ENCODE measurements at places on chromosomes 11 and 22. TPM values are rescaled to one million over a fixed set of nuclear protein-coding genes. Genes with fewer than 3 reads are reported as not detected.

- DNase-seq = no peak
These were observed 70.6 kb downstream of the ZBTB16 start for GRCh38 chr11:114130115-114130576.

GRCh38 chr11:67120881-67121710, 2.0 kb downstream of the KDM2A start:
- peak; percentile 16 for DNase-seq

DNA sequence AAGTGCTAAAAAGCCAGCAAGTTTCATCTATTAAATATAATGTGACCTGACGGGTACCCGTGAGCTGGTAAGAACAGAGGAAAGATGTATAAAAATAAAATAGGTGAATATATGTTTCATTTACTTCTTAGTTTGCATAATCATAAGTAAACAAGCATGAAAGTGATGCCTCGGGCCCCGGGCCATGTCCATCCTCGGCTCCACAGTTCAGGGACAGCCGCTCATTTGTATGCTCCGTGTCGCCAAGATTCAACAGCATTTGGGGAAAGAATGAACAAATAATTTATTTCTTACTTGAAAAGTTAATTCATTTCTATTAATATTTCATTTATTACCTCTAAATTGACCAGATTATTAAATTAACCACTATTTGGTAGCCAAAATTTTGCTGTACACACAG, 251.8 kb downstream of the NTM start:
- no peak for DNase-seq

DNA sequence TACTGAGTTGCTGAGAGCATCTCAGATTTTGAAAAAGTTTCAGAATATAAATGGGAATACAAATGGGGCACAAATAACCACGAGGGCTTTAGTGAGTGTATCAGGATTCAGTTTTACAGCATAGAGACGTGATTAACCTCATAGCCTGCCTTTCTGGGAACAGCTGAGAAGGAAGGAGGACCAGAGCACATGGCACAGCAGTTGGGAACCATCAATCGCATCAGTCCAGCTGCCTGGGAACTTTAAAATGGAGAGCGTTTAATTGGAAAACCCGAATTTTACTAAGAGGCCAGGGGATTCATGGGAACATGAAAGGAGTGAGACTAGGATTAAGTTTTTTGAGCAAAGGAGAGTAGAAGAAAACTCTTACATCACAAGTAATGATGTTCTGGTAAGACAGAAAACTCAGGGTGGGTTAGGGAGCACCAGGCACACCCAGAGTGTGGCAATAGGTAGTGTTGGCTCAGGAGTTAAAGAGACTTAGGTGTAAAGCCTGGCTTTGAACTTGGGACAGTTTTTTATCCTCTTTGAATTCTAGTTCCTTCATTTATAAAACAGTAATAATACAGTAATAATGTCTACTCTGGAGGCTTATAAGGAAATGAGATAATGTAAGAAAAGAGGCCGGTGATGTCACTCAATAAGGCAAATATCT, 40.2 kb downstream of the FZD4 start:
- no peak for DNase-seq

DNA sequence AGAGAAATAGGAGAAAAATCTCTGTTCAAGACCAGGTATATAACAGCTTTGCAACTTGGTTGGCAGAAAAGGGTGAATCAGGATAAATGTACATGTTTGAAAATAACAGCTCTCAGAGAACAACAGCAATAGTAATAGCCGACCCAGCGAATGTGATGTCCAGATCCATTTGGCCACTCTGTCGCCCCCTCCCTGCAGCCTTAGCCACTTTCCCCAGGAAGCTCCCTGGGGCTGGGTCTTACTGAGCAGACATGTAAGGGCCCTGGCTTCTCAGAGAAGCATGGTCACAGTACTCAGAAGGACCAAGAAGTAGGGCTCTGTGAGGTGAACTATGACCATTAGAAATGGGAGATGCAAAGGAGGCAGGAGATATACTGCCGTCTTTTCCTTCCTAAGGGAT, 154.1 kb upstream of the SNX19 start:
- DNase-seq = no peak

- DNase-seq = no peak
These were observed 92.3 kb upstream of the TEAD1 start for GRCh38 chr11:12581923-12582322.

DNA sequence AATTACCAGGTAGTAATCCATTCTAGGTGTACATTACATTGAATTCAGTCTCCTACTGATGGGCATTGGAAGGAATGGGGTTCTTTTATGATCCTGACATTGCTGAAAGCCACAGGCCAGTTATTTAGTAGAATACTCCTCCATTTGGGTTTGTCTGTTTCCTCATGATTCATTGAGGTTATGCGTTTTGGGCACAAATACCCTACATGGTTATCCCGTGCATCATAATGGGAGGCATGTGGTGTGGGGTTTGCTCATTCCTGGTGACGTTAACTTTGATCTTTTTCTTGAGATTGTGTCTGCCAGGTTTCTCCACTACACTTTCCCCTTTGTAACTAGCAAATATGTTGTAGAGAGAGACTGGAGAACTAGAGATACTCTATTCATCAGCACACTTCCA, 5.5 kb downstream of the FOLR3 start:
- DNase-seq = peak; percentile 19

GRCh38 chr11:64476881-64477280, 114.1 kb upstream of the SLC22A12 start:
- DNase-seq = no peak

- no peak for DNase-seq
These were observed 47.2 kb upstream of the MPEG1 start for GRCh38 chr11:59259867-59260475.

- no peak for DNase-seq
These were observed 22.0 kb upstream of the CABP2 start for GRCh38 chr11:67545280-67545679.

GRCh38 chr11:121223161-121223560, 69.4 kb upstream of the SC5D start:
- no peak for DNase-seq

DNA sequence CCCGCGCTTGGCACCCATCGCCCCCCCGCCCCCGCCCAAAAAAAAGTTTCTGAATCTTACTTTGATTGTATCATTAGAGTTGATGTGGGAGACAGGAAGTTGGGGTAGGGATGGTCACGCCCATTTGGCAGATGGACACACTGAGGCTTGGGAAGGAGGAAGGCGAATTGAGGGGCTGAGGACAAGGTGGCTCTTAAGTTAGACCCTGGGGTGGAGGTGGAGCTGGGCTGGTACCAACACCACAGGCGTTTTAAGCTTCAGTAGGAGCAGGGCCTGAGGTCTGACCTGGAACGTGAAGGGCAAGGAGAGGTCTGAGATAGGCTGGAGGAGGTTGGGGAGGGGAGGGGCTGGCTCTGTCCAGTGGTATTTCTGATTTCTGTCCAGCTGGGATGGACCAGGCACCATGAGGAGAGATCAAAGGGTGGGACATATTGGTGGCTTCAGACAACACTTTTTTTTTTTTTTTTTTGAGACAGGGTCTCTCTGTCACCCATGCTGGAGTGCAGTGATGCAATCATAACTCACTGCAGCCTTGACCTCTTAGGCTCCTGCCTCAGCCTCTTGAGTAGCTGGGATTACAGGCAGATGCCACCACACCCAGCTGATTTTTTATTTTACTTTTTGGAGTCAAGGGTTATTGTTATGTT, 799 bp upstream of the CDC42BPG start:
- no peak for DNase-seq

GRCh38 chr22:40203572-40203971, 25.8 kb downstream of the TNRC6B start:
- no peak for DNase-seq

- DNase-seq = no peak
These were observed 13.3 kb upstream of the IL10RA start for GRCh38 chr11:117972629-117973502.

DNA sequence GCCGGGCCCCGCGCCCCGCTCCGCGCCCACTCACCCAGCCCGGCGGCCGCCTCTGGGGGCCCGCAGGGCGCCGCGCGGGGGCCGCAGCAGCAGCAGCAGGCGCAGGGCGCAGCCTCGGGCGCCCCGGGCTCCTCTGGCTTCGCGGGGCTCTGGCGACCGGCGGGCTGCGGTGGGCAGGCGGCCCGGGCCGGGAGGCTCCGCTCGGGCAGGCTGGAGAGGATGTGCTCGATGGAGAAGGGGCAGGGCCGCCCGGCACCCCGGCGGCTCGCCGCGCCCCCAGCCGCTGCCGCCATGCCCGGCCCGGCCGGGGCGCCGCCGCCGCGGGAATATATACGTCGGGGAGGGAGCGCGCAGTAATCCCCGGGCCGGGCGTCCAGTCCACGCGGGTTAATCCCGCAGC, at the start of gene GSC2:
GSC2 (minus strand) TSS at position 302 of the 400 bp plus-strand sequence; CDS start at position 293, 9 bp downstream.
- no peak for DNase-seq

GRCh38 chr11:76369406-76369805, 11.5 kb downstream of the THAP12 start:
- no peak for DNase-seq

DNA sequence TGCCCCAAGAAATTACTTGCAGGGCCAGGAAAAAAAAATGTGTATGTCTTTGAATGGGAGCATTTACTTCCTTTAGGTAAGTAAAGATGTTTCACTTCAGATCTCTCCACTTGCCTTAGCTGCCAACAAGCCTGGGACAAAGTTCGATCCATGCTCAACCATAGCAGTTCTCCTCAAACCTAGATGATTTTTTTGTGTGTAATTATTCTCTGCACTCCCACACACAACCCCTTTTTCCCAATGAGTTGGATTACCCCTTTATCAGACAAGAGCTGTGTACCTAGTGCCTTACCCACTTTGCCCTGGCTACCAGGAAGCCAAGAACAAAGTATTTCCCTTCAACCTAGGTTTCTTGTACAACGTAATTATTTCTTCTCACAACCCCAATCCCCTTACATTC, 35.6 kb downstream of the TPBGL start:
- no peak for DNase-seq

DNA sequence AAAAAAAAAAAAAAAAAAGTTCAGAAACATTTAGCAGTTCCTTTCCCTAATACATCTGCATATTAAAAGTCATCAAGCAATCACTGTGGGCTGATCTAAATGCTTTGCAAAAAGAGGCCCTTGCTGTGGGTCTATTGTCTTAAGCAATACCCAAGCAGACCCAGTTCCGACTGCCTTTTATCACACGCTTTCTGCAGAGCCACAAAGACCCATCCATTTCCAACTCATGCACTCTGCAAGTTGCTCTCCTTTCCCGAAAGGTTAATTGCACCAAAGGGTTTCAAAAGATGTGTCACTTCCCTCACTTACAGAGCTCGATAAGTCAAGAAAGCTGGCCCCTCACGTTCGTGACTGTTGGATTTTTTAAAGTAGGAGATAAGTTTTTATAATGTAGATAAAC, 138.9 kb downstream of the MPPED1 start:
- DNase-seq = no peak

DNA sequence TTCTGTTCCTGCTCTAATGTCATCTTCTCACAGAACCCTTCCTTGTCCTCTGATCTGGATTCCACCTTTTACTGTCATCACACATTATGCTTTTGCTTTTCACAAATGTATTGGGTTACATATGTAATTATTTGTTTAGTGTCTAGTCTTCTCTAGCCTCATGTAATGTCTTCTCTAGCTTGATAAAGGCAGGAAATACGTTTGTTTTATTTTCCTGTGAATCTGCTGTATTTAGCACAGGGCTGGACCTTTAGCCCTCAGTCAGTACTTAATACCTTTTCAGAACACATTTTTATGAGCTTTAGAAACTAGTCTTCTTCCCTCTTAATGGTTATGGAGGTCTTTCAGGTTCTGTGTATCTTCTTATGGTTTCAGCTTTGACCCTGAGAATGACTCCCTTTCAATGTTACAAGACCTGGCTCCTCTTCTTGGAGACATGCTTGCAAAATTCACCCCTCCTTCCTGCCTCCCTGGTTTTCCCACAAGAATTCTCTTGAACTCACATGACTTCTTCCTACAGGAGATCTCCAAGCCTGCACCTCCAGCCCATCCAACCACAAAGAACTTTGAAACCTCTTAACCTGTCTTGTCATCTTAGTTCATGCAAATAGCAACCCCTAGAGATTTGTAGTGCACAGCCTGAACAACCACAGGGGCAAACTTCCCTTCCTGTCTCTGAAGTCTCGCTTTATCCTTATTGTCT, 132.7 kb upstream of the DDI1 start:
- DNase-seq = no peak

- DNase-seq = no peak
These were observed 19.4 kb upstream of the LRRC55 start for GRCh38 chr11:57162179-57162898.

GRCh38 chr11:124674168-124674517, 439 bp downstream of the SPA17 start:
- DNase-seq = no peak

- no peak for DNase-seq
These were observed 66.1 kb downstream of the SLC36A4 start for GRCh38 chr11:93131709-93132108.

DNA sequence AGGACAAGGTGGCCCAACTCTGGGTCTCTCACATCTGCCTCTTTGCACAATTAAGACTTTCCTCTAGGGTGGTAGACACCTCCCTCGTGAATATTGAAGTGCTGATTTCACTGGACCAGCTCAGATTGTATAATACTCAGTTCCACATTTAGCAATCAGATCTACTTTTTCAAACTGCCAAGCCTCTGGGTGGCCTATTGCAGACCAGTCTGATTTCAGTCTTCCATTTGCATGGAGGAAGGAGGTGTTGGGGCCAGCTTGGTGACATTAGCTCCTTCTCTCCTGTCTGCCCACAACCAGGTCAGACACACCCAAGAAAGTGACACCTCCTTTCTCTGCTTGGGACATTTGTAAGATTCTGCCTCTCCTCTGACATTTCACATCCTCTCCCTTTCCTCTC, 78.2 kb downstream of the PPFIBP2 start:
- no peak for DNase-seq

GRCh38 chr11:12846786-12847615, 162.1 kb upstream of the RASSF10 start:
- DNase-seq = no peak

DNA sequence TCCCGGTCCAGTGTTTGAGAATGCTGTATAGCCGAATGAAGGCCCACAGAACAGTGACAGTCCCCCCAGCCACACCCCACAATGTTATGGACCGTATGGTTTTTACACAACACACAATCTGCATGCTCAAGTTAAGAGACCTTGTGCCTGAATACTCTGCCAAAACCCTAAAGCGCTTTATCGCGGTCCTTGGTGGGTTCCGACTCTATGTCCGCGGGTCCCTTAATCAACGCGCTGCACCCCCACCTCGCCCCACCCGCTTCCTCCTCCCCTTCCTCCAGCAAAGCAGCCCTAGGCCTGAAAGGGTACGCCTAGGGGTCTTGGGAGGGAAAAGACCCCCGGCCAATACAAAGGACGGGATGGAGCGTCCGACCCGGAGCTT, 442 bp downstream of the COPB1 start:
- peak; percentile 37 for DNase-seq

GRCh38 chr11:87239001-87239400, 201.3 kb downstream of the TMEM135 start:
- no peak for DNase-seq

The FBLN1 gene
- 0.39 TPM for total RNA-seq

The CCDC34 gene
- 19.7 TPM for total RNA-seq

The KRTAP5-1 gene
- total RNA-seq = not detected

The RAPSN gene
- total RNA-seq = not detected

The POU2AF2 gene
- not detected for total RNA-seq

The OR51B2 gene
- total RNA-seq = not detected

The BTBD10 gene
- total RNA-seq = 30.8 TPM

The SLC17A6 gene
- total RNA-seq = not detected

The CARD16 gene
- 11.1 TPM for total RNA-seq

The EFCAB6 gene
- 0.80 TPM for total RNA-seq

The RIMBP3C gene
- total RNA-seq = 0.25 TPM

The SLC7A4 gene
- not detected for total RNA-seq

The HSPB2 gene
- not detected for total RNA-seq
